ENCODE measurements at places on chromosomes 16 and 17.

GRCh38 chr17:60827943-60828342, 150.3 kb downstream of the BCAS3 start:
- DNase-seq = no peak

GRCh38 chr16:17365211-17365541, 105.6 kb downstream of the XYLT1 start:
- DNase-seq = no peak

- no peak for DNase-seq
Observed at GRCh38 chr17:58020401-58020800, 13.4 kb upstream of the SRSF1 start.

DNA sequence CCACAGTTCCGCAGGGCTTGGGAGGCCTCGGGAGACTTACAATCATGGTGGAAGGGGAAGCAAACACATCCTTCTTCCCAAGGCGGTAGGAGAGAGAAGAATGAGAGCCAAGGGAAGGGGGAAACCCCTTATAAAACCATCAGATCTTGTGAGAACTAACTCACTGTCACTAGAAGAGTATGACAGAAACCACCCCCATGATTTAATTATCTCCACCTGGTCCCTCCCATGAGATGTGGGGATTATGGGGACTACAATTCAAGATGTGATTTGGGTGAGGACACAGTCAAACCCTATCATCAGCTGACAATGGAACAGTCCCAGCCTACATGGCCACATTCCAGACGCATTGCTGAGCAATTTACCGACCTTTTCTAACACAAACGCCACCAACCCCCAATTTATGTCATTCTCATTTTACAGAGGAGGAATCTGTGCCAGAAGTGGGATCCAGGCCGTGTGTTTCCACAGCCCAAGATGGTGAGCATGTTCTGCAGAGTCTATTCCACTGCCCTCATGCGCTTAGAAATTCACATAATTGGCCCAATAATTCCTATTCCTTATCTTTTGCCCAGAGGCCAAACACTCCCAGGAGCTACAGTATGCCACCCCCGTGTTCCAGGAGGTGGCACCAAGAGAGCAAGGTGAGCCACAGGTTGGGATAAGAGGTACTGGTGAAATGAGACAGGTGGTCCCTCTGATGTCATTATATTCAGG, 17.3 kb downstream of the MILR1 start:
- DNase-seq = no peak

- DNase-seq = no peak
Observed at GRCh38 chr16:11797957-11798299, 870 bp upstream of the ZC3H7A start.

DNA sequence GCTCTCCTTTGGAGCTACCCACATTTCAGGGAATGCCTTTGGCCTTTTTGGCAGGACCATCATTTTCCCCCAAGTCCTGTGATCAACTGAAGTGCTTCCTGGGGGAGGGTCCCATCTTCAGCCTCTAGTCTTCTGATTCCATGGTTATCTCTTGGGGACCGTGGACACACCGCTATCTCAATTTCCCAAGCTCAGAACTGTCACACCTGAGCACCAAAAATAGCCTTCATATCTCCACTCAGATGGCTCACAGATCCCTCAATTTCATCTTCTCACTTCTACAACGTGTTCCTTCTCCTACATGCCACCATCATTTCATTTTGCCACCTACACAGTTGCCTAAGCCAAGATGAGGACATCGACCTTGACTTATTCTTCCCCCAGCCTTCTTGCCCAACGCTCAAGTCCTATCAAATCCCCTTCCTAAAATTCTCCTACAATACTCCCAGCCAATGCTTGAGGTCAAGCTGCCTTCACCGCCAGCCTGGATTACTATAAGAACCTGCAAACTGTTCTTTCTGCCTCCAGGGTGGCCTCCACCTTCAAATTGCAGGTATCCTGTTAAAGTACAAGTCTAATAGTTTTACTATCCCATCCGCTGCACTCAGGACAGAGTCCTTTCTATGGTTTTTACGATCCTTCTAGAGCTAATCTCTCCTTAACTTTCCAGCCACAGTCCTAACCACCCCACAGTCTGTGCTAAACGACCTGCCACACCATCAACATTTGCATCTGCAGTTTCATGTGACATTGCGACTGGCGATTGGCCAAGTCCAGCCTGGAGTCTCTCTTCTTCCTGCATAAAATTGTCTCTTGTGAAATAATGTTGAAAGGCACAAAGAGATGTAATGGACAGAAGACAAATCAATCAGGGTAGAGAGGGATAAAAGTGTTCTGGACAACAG, 6.2 kb downstream of the ATP6V0D1 start:
- DNase-seq = no peak

DNA sequence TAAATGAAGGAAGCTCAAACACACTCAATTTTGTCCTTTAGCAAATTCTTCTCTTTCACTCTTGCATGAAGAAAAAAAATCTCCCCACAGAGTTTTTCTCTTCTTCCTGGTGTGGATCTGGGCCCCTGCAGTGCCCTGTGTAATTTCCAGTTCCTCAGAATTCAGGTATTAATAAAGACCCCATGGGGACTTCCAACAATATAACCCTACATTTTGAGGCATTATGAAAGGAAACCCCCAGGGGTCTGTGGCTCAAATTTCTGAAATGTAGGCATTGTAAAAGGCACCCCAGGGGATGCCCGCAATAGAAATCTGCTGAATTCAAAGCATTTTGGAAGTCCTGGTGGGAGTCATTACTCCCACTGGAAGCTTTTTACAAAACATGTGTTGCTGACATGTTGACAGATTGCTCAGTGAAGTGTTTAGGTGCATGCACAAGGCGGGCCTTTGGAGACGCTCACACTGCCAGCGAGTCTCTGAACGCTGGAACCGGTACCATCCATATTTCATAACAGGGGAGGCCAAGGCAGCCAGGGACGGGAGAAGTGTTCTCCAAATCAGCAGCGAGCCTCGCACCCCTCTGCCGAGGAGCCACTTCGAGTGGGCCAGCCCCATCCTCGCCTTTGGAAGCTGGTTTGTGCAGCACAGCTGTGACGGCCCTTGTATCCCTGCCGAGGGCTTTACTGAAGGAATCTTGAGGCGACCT, 154.0 kb downstream of the ZNF423 start:
- DNase-seq = no peak

DNA sequence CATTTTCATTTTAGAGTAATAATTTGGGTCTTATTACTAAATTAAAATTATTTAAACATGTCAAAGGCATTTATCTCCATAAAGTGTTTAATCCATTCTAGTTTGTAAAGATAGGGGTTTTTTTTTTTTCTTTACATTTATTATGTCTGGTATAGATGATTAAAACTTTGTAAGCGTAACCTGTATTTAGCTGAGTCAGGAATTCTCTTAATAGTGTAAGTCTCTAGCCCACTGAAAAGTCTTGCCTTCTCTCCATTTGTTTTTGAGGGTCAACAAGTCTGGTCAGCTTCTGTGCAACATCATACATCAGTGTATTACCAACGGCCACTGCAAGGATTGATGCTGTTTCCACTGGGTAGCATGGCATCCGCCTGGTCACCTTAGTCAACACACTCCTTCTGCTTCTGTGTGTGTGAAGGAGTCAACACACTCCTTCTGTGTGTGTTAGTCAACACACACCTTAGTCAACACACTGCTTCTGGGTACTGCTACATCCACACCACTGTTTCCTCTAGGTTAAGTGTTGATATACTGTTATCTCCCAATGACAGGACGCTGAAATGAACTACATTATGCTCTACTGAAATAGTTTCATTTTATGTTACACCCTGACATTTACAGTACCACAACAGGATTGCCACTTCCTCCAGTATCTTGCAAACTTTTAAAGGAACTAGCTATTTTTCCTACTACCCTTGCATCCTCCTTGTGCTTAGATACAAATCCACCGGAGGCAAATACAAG, 37.3 kb upstream of the VWA3A start:
- DNase-seq = no peak

DNA sequence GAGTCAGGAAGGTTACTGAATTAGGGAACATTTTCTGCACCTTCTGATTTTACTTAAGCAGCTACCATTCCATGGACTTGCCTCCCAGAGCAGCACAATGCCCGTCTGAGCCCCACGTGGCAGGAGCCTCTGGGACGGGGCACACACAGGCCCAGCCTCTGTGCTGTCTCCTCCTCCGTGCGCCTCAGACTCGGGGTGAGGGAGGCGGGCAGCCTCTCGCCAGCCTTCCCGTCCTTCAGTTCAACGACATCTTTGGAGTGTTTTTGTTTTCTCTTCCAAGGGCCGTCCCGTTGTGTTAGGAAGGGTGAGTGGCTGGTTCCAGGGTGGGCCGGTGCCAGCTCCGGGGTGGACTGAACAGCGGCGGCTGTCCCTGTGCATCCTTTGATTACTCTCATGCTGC, 31.8 kb downstream of the NDEL1 start:
- DNase-seq = no peak

- DNase-seq = no peak
Observed at GRCh38 chr17:58913971-58914769, 158.5 kb downstream of the PPM1E start.

DNA sequence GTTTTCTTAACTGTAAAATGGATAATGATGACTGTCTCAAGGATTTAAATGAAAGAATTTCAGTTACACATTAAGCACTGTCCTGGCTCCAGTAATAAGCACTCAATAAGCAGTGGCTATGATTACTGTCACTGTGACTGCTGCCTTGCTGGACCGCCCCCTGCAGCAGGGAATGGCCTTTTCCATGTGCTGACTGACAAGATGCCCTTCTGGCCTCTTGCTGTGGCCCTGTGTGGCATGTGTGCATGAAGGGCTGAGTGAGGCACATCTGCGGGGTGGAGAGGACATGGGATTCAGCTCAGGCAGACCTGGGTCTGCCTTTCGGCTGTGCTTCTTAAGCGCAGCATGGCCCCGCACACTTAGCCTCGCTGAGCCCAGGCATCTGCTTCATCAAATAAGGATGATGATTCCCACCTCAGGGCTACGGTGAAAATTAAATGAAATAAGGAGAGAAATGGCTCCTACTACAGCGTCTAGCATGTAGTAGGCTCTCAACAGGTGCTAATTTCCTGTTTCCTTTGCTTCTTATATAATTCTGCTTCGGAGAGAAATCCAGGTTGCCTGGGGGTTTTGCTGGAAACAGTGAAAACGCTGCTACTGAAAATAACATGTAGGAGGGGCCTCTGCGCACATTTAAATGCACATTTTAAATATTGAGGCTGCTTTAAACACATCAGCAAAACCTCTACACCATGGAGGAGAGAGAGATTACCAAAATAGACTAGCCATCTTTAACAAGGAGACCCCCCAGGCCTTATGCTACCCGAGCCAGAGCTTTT, 183.9 kb downstream of the PARN start:
- DNase-seq = no peak

DNA sequence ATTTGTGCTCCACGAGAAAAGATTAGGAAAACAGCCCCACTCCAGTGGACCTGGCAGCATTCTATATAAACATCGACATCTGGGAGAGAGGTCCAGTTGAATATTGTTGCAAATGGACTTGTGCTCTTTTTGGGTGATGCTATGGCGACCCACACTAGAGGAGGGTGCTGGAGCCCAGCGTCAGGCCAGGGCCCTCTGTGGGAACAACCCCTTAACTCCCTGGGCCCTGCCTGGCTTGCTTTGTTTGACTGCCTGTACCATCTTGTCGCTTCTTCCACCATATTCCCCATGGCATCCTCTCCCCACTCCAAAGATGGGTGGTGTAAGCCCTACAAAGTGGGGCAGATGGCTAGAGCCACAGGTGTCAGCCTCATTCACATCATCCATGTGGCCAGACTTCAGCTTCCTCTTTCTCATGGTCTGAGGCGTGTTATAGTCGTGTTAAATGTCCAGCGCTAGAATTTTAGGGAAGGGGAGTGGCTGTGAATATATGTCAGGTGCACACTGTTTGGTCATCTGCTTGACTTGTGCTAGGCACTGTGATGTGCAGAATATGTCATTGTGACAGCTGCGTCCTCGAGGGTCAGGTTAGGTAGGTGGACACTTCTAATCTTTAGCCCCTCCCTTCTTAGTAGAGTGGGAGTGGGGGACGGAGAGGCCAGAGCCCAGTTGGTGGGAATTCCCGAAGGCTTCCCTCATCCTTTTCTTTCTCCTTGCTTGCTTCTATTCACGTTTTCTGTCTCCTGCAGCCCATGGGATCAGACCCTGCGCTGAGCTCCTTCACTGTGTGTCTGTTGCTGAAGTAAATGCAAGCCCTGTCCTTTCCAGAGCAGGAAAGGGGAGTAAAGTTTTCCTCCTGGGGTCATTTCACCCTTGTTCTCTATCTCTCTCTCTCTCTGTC, 49.8 kb downstream of the MPRIP start:
- DNase-seq = no peak

GRCh38 chr17:66604376-66604775, 230.5 kb upstream of the CACNG5 start:
- DNase-seq = no peak

GRCh38 chr17:44247440-44247841, 20.5 kb downstream of the SLC4A1 start:
- DNase-seq = no peak

Measured in activated T-helper 9 cell treated with anti-CD3 and anti-CD28 coated beads, Interleukin-2, amount 50 U/mL, for 16 hours (primary cell).